ENCODE measurements at places on chromosomes 7 and 10.

GRCh38 chr10:73886661-73887293 lies 12.4 kb upstream of the CAMK2G start:
- no peak for DNase-seq

GRCh38 chr10:24513155-24513554 lies 210.5 kb downstream of the ARHGAP21 start:
- no peak for DNase-seq

DNA sequence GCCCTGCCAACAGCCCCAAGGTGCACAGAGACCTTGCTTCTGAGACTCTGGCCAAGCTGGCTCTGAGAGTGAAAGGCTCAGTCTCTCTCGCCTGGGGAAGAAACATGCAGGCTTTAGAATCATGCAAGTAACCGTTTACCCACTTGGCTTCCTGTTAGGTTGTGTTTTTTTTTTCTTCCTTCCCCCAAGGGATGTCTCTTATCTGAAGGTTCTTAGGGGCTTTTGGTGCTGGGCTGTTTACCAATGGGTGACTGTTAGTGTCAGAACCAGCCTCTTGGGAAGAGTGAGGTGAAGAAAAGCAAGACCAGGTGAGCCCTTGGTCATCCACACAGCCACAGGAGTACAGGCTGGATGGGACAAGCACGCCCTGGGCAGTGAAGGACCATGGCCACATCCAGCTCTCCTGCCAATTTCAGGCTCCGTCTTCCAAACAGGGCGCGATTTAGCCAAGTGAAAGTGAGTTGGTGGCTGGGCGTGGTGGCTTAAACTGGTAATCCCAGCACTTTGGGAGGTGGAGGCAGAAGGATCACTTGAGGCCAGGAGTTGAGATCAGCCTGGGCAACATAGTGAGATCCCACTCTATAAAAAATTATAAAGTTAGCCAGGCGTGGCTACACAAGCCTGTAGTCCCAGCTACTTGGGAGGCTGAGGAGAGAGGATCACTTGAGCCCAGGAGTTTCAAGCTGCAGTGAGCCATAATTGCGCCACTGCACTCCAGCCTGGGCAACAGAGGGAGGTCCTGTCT lies 76.3 kb upstream of the CUX1 start:
- peak; percentile 8 for DNase-seq

- DNase-seq, result no peak
These were observed 1.8 kb downstream of the PON3 start for GRCh38 chr7:95394370-95394769.

DNA sequence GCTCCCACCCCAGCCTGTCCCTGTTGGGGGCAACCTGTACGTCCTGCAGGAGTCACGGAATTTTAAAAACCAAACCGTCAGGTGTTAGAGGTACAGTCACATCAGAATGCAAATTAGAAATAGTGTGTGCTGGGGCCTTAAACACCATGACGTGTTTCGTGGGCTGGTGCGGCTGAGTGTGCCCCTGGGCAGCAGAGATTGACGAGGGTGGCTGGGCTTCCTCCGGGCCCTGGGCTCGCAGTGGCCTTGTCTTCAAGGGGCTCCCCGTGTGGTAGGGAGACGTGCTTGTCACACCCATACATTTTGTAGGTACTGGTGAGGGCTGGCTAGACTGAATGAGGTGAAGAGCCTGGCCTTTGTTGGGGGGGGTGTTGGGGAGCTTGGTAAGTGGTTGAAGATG lies 7.6 kb downstream of the MGMT start:
- DNase-seq, result no peak

- DNase-seq, result no peak
These were observed 57.0 kb downstream of the KAT6B start for GRCh38 chr10:74883428-74883827.

GRCh38 chr7:32093415-32094408 lies 23.5 kb upstream of the PDE1C start:
- DNase-seq, result no peak

DNA sequence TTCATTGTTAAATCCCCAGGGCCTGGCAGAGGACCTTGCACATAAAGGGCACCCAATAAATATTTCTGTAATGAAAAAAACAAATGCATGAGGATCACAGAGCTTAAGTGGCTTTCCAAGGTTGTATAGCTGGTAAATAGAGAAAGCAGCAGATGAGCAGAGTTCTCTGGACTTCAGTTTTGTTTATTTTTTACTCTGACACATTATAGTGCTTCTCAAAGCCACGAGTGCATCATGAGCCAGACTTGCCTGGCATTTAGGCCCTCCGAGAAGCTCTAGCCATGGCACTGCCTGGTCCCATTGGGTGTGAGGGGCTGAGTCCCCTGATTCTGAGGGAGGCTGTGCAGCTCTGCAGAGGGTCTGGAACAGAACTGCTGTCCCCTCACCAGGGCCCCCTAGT lies 87.2 kb upstream of the ZNF32 start:
- DNase-seq, result no peak

GRCh38 chr7:20988340-20988739 lies 201.7 kb upstream of the SP8 start:
- DNase-seq, result no peak

DNA sequence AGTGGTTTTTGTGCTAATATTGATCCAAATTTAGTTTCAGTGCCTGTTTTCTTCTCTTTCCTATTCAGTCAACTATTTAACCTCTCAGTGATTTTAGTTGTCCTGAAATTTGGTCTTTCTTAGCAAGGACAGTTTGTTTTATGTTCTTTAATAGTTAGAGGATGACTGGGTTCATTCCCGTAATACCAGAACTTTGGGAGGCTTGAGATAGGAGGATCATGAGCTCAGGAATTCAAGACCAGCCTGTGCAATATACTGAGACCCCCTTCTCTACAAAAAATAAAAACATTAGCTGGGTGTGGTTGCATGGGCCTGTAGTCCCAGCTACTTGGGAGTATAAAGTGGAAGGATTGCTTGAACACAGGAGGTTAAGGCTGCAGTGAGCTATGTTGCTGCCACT lies 148.3 kb downstream of the EXOC4 start:
- DNase-seq, result no peak

DNA sequence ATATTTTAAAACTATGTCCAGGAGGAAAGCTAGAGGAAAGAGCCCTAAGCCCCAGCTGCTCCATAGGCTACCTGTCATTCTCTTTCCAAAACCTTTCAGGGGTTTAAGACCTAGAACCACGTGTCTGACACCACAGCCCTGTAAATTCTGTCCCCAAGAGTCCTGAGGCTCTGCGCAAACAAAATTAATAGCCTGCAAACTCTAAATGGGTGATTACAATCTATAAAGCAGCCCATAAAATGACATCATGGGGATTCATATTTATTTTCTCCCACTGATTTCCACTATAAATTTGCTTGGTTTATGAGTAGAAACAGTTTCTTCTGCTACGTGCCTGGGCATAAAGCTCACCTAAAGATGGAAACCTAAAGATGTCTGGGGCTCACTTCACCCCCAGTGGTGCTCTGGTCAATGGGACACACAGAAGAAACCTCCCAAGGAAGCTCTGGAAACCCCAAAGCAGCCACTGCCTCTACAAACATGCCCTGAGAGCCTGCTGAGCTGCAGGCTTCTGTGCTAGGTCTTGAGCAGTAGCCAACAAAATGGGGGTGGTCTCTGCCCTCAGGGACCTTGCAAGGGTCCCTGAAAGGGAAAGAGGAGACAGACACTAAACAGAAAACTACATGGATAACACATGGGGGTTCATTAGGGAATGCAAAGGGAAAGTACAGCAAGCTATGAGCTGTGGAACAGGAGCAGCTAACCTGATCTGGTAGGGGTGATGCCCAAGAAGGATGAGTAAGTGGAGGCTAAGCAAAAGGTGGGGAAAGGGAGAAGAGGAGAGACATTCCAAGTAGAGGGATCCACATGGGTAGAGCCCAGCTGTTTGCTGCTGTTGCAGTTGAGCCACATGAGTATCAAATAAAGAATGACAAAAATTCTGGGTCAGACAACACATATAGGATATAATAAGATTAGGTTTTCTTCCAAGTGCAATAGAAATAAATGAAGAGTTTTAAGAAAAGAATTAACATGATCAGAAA lies 331.7 kb downstream of the KCNMA1 start:
- no peak for DNase-seq

GRCh38 chr10:129646973-129647372 lies 179.9 kb downstream of the MGMT start:
- no peak for DNase-seq

- no peak for DNase-seq
These were observed 31.8 kb downstream of the CHST3 start for GRCh38 chr10:71995887-71996575.
